ENCODE measurements at places on chromosomes 6 and 20.
A peak's percentile ranks its signal among the peaks of the same experiment; 100 is the strongest.

GRCh38 chr6:99940582-99940981 lies 53.4 kb downstream of the MCHR2 start:
- DNase-seq = no peak

DNA sequence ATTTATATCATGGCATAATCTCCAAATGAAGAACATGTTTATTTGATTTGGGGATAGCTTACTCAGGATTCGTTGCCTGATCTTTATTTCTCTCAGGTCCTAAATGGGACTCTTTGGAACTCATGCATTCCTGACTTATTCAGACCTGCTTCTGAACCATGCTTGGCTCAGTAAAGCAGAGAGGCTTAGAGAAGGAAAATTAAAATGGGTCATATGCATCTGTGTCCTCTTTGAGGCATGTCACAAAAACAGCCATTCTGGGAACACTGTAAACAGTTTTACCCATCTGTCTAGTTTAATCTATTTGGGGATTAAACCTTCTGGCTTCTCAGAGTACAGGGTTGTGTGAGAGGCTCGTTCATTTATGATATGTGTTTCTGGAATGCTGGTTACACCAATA lies 1017.3 kb downstream of the KIF16B start:
- no peak for DNase-seq

DNA sequence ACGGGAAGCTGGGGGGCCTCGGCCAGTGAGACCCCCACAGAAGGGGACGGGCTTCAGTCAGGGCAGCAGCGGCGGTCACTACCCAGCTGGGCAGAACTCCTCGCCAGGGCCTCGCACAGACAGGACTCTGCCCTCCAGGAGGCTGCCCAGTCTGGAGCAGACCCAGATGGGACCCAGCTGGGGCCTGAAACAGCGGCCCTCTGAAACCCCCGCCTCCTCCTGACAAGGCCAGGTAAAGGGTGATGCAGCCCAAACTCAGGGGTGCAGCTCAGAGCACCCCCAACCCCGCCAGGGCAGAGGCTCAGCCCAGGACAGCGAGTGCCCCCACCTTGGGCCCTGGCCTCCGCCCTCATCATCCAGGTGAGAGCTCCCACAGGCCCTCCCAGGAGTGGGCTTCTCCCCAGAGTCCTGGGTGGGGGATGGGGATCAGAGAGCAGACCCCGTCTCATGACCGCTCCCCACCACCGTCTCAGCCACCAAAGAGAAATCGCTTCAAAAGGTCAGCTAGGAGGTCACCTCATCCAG lies 2.2 kb downstream of the EEF1A2 start:
- DNase-seq = no peak

GRCh38 chr6:150229436-150230163 lies 86.8 kb downstream of the PPP1R14C start:
- no peak for DNase-seq

GRCh38 chr6:66970373-66970772 lies 1263.3 kb upstream of the EYS start:
- DNase-seq = no peak

DNA sequence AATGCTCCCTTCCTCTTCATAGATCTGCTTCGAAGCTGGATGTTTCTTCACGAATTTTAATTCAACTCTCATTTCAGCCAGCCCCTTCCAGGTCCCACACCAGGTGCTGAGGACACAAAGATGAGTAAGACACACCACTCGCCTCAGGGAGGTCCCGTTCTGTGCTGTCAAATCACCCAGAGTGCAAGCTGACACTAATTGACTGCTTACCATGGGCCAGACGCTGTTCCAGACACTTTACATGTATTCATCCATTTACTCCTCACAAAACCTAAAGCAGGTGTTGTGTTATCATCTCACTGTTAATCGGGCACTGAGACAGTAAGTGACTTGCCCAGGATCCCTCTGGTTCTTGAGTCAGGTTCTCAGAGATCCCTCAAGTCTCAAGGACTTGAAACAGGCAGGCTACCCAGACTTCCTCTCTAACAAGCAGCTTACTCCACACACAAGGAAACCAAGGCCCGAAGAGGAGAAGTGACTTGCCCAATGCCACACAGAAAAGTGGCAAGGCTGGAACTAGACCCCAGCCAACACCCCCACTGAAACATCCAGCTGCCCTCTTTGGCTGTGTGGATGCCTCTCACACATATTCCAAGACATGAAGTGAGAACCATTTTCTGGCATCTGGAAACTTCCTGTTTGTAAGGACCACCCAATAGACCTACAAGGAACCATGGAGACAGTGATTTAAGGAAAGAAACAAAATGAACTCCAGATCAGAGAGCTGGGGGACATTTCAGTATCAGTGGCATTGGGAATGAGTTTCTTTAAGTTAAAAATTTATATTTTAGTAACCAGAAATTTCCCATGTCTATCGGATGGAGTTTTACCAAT lies 174.5 kb downstream of the CDC5L start:
- DNase-seq = no peak

GRCh38 chr6:170221753-170222400 lies 69.0 kb downstream of the DLL1 start:
- DNase-seq = no peak

GRCh38 chr6:1335367-1336037 lies 23.6 kb downstream of the FOXQ1 start:
- DNase-seq = no peak

- peak; percentile 72 for DNase-seq
Observed at GRCh38 chr6:106339334-106340029, 13.9 kb upstream of the ATG5 start.

DNA sequence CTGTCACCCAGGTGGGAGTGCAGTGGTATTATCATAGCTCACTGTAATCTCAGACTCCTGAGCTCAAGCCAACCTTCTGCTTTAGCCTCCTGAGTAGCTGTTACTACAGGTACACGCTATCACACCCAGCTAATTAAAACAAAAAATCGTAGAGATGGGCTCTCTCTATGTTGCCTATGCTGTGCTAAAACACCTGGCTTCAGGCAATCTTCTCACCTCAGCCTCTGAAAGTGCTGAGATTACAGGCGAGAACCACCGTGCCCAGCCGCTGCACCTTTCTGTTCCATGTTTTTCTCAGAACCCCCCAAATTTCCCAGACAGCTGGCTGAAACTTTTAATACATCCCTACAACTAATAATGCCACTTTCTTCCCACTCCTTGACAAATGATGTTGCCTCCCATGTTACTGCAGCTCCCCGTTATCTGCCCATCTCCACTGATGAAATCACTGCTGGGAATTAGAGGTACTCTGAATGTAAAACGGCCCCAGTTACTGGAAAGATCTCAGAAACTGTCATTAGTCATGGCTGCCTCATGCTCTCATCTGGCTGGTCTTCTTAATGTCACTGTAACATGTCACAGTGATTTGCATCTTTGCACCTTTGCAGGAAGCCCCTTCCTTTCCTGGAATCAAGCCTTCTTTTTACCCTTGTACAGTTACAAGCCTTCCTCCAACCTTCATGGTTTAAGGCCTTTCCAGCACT lies 697.5 kb downstream of the PRKN start:
- no peak for DNase-seq

DNA sequence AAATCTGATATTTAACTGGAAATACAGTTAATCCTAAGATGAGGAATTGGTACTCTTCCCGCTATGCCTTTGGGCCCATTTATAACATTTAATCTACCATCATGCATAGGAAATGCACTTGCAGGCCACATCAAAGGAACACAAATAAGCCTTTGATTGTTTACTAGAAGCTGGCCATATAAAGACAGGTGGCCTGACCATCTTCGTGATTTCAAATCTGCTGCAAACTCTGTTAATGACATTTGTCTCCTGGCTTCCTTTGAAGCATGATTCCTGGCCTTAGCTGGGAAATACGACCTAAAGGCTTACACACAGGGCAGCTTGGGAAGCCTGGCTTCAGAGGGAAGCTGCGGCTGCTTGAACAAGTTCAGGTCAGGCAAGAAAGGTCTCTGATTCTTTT lies 552.1 kb downstream of the CDH26 start:
- no peak for DNase-seq

- no peak for DNase-seq
Observed at GRCh38 chr6:129795261-129795660, 65.9 kb downstream of the TMEM244 start.

DNA sequence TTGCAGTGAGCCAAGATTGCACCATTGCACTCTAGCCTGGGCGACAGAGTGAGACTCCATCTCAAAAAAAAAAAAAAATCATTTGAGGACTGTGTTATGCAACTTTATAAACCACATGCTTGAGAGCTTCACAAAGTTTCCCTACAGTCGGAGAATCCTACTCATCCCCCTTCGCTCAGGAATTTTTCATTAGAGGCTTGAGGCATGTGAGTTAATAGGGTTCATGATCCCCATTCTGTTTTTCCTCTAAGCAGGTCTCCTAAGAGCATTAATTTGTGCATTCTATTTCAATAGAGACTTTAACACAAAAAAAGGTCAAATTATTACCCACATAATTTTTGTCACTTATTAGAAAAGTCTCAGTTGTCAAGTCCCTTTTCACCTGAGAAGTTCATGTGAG lies 103.7 kb upstream of the SOX4 start:
- no peak for DNase-seq

DNA sequence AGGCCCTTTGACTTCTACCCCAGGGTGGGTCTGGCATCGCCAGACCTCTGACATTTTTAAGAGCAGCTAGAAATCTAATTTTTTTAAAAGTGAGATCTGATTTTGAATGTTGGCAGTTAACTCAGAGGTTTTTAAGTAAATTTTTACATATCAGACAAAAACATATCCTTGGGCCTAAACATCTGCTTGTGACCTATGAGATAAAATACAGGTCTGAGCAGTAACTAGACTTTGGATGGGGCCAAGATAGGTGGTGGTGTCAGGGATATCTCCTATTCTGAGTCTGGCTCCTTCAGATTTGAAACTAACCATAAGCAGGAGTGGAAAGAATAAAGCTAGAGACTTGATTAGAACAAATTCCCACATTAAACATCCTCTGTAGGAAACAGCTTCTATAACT lies 17.6 kb downstream of the RALY start:
- DNase-seq = no peak

- no peak for DNase-seq
Observed at GRCh38 chr6:126113261-126113660, 126.9 kb downstream of the TRMT11 start.

DNA sequence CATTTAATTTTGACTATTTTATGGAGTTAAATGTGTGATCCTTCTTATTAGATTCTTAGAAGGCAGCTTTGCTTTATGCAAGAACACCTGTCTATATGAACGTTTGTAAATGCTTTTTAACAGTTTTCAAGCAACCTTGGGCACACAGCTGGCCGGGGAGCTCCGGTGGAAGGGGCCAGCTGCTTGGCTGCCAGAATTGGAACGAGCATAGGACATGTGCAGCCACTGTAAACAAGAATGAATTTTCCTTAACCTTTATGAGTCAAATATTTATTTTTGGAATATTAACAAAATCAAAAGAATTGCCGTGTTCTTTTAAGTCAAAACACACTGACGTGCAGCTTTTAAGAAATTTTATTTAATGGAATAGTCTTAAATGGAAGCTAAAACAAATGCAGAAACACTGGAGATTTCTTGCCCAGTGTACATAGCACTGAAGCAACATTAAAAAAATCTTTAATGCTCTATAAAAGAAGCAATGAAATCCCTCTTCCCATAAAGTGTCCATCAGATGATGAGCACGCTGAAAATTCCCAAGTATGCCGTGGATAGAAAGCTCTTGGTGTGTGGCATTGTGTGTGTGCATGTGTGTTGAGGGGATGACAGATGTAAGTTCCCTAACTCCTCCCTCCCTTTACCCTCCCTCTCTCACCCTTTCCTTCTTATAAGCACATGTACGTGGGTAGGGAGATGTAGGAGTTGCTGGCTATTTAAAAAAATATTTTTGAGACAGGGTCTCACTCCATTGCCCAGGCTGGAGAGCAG lies 208.9 kb upstream of the EXOC2 start:
- DNase-seq = no peak

Data from midbrain (tissue), 1 donor.